Panc1 (cell line): ENCODE measurements at places on chromosomes 11 and 22.

- DNase-seq, result no peak
Observed at GRCh38 chr11:6203327-6203726, 2.0 kb upstream of the C11orf42 start.

GRCh38 chr11:133347988-133348387, 184.3 kb downstream of the OPCML start:
- no peak for DNase-seq

DNA sequence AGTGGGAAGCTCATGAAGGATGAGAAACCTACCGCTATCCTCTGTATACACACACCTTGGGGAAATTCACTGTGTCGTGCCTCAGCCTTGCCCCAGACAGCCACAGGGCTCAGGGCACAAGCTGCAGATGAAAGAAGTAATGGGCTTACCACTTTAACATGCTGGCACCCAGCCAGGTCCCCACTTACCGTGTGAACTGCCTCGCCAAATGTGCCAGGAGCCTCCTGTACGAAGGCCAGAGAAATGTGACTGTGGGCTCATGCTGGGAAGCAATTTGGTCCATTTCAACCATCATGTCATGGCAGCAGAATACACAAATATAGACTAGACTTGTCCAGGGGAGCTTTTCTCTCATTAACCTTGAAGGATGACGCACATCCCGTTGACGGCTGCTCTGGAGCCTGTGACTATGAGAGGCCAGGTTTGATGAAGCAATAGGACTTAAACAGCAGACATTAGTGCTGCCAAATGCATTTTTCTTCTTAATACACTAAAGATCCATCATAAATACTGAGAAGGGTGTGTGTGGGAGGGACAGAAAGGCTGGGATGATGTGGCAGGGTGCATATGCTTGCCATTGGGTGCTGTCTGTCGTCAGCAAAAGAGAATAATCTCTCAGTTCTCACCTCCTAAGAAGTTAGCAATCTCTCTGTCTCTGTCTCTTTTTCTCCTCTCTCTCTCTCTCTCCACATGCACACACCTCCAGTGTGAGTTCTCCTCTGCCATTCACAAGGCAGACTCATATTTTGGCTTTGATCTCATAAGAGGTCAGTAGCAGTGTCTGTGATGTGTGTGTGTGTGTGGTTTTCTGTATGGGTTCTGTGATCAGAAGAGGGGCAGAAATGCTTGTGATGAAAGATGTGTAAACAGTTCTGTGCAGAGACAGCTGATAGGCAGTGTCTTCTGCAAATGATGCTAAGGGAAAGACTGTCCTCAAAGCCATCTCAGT, 142.4 kb downstream of the KIRREL3 start:
- no peak for DNase-seq

DNA sequence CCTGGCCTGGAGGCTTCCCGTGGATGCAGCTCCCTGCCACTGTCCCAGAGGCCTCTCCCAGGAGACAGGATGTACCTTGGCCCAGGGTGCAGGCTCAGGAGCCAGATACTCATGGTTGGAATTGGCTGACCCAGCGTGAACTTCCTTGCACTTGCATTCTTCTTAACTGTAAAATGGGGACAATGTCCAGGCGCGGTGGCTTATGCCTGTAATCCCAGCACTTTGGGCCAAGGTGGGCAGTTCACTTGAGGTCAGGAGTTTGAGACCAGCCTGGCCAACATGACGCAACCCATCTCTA, 20.1 kb upstream of the ST3GAL4 start:
- DNase-seq, result no peak

DNA sequence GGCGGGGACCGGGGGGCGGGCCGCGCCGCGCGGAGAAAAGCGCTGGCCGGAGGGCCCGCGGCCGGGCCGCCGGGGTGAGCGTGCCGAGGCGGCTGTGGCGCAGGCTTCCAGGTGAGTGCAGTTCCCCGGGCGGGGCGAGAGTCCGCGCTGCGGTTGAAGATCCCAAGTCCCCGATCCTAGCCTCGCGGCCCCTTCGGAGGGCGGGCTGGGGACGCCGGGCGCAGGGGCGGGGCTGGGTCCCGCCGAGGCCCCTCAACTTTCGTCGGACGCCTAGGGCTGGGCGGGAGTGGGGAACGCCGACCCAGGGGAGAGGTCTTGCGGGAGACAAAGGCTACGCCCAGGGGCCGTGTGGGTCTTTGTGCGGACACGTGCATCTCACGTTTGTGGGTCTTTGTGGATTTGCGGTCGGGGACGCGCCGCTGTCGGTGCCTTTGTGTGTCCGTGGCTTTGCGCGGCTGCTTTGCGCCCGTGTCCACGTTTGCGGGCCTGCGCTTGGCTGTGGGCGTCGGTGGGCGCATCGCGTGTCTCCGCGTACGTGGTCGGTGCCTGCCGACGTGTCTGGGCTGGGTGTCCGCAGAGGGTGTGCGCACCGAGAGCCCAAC, at the start of gene TSKU:
Gene TSKU (plus strand): TSS at position 63 of the 602 bp plus-strand sequence. CDS start 12,261 bp downstream, outside the sequence.
- no peak for DNase-seq

DNA sequence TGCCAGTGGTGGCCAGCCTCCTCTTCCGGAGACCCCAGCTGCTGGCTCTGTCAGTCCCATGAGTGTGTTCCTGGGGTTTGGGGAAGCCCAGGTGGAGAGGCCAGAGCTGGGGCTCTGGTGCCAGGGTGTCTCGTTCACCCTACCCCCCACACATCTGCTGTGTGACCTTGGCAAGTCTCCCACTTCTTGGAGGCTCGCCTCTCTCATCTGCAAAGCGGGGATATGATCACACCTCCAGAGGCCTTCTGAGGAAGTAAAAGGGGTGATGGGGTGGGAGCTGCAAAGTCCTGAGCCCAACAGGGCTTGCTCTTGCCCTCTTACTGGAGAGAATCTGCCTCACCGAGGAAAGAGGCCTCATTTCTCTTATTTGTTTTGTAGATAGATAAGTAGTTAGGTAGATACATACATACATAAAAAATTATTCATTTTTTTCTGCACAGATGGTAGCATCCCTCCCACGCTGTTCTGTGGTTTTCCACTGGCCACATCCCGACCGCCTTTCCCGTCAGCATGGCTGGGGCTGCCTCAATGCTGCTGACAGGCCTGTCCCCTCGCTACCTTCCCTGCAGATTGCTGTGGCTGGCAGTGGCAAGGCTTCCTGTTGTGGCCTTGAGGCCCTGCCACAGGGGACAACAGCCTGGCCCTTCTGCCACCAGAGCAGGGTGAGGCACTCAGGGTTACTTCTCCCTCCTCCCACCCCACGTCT, 23.9 kb downstream of the MYO7A start:
- no peak for DNase-seq

DNA sequence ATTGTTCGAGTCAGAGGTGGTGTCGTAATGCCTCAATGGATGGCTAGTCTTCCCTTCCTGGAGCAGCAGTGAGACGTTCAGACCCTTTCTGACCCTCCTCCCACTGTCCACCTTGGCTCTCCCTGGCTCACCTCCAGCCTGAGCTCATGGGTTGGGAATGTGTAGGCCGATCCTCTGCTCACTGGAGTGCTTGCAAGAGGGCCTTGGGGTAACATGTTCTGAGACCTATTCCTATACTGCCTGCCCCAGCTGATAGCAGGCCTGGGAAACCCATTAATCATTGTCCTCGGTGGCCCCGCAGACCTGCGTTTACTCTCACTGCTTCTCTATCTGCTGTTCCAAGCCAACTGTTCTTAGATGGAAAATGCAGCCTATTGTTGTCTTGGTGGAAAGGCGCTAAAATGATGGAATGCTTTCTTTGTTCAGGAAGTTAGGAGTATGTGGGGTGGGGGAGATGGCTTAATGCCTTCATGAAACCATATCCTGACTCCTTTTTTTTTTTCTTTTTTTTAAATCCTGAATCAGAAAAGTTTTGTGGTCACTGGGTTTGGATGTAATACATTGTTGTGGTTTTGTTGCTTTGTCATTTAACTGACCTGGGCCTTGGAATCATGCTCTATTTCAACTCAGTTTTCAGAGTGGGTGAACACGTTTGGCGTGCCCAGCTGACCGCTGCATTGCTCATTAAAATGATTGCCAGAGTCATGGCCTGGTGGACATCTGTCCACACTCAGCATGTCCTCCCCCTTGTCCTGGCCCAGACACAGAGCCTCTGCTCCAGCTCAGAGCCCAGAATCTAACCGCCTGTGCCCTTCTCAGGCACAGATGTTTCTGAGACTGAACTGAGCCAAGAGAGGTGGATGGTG, 72.5 kb downstream of the MICAL2 start:
- peak; percentile 76 for DNase-seq

DNA sequence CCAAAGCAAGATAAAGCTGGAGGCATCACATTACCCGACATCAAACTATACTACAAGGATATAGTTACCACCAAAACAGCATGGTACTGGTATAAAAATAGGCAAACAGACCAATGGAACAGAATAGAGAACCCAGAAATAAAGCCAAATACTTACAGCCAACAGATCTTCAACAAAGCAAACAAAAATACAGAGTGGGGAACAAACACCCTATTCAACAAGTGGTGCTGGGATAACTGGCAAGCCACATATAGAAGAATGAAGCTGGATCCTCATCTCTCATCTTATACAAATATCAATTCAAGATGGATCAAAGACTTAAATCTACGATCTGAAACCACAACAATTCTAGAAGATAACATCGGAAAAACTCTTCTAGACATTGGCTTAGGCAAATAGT, 50.0 kb upstream of the CLTCL1 start:
- no peak for DNase-seq

- no peak for DNase-seq
Observed at GRCh38 chr22:17411213-17411612, 42.0 kb downstream of the CECR2 start.

GRCh38 chr11:10225553-10225952, 68.5 kb downstream of the SBF2 start:
- no peak for DNase-seq

DNA sequence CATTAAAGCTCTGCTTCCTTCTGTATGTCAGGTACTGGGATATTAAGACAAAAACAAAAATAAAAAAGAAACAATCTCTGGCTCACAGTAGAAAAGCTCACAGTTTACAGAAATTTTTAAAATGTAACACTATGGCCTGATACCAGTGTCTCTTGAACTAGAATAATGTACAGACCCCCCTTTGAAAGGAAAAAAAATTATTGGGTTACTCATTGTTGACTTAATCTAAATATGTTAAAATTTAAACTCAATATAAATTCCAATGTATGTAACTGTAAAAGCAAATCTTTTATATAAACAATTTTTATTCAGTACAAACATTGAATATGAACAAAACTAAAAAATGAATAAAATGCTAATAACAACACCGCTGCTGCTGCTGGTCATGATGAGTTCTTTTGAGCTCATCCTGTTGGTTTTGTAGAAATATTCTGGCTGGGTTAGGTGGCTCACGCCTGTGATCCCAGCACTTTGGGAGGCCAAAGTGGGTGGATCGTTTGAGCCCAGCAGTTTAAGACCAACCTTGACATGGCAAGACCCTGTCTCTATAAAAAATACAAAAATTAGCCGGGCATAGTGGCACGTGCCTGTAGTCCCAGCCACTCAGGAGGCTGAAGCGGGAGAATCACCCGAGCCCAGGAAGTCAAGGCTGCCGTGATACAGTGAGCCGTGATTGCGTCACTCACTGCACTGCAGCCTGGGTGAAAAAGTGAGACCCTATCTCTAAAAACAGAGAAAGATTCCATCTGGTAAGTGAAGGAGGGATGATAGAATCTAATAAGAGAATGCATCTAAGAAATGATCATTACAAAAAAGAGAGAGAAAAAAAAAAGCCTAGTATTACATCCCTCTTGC, 11.8 kb upstream of the KCNE3 start:
- no peak for DNase-seq
